ENCODE measurements at places on chromosomes 6 and 20.

DNA sequence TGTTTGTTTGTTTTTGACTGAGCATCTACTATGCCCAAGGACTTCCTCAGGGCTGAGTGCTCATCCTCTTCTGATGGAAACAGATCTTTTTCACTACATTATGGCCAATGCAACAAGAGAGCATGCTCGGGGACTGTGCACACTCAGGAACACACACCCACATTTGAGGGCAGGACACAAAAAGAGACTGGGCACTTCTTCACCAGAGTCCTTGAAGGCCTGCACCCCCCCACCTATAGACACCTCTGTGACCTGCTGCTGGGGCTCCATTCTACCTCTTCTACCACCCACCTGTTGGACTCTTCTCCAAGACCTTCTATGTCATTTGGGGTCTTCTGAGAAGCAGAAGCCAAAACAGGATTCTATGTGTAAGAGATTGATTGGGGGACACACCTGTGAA lies 9.2 kb upstream of the MAFB start:
- DNase-seq = no peak

- no peak for DNase-seq
These were observed 108.1 kb downstream of the TMEM200A start for GRCh38 chr6:130473886-130474285.

DNA sequence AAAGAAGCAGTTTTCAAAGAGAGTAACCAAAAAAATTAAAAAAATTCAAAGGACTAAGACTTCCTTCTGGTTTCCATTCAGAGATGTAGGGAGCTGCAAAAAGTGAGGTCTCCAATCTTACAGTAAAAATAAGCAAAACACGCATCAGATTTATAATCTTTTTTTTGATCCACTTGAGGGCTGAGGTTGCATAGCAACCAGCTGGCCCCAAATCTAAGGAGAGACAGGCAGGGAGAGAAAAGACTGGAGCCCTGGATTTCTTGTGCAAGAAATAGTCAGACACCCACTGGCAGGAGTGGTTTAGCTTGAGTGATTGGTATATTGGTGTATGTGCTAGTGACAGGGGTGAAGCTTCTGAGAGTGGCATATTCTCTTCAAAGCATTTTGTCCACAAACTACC lies 135.9 kb upstream of the FUT9 start:
- no peak for DNase-seq

- DNase-seq = no peak
These were observed 110.3 kb downstream of the BMP7 start for GRCh38 chr20:57156011-57156729.

DNA sequence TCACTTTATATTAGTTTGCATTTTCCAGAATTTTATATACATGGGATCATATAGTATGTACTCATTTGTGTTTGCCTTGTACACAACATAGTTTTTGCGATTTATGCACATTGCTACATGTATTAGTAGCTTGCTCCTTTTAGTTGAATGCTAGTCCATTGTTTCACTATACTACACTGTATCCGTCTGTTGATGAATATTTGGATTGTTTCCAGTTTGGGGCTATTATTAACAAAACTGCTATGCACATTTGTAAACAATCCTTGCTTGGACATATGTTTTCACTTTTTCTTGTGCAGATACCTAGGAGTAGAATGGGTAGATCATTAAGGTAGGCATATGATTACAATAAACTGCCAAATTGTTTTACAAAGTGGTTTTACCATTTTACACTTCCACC lies 3.9 kb upstream of the LRRC1 start:
- DNase-seq = no peak

- DNase-seq = no peak
These were observed 96.4 kb upstream of the DUSP22 start for GRCh38 chr6:195861-196360.

- DNase-seq = no peak
These were observed 636.6 kb upstream of the MAN1A1 start for GRCh38 chr6:119985952-119986736.

- DNase-seq = no peak
These were observed 18.3 kb downstream of the SNX9 start for GRCh38 chr6:157841211-157841840.

GRCh38 chr6:136144251-136145023 lies 105.7 kb downstream of the MTFR2 start:
- no peak for DNase-seq

DNA sequence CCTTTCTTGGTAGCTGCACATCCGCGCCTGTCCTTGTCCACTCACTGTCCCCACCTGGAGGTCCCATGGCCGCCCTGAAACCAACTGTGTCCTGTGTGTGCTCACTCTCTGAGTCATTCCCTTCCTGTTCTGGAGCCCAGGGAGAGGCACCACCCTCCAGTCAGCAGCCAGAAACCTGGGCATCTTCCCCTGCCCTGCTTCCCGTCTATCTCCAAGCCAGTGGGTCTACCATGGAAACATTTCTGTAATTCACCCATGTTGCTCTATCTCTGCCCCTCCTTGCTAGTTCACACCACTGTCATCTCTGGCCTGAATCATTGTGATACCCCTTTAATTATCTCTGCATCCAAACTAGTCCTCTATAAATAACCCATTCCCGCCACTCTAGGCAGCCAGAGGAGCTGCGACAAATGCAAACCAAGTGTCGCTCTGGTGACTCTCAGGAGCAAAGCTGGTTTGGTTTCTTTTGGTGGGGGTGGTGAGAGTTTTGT lies 28.8 kb upstream of the SYNJ2 start:
- DNase-seq = no peak

- no peak for DNase-seq
These were observed 506.6 kb downstream of the FRK start for GRCh38 chr6:115554060-115554459.

DNA sequence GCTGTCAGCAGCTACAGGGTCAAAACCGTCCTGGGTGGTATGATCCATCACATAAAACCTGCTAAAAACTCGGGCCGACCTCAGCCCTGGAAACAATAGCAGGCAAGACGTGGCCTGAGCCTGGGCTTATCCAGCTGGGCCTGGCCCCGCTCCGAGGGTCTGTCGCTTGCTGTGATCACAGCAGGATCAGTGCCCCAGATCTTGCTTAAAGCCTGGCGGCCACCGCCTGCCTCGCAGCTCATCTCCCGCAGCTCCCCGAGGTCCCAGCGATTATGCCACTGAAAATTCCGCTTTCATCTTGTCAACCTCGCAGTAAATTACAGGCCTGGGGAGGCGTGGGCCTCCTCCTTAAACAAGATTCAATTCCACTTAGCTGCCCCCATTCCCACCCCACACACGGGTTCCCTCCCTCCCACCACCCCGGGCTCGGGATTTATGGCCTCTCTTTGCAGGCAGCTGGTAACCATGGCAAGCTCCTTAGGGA lies 40.1 kb downstream of the CDH22 start:
- no peak for DNase-seq

GRCh38 chr20:25281541-25281991 lies 33.7 kb downstream of the PYGB start:
- DNase-seq = peak; percentile 47

DNA sequence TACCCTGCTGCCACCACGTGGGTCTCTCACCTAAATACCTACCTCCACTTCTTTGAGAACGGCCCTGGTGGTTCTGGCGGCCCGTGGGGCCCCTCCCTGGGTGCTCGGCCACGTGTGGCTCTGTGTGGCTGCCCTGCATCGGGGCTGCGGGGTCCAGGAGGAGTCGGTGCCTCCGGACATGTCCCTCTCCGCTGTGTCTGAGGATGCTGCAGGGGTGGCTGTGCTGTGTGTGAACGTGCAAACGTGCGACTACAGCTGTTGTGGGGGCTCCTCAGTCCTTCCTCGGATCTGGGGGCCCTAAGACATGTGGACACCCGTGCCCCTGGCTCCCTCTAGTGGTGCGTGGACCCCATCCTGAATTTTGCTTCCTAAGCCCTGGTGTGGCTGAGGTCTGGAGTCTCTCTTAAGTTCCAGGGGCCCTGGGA lies 691.8 kb downstream of the QKI start:
- DNase-seq = peak; percentile 50

GRCh38 chr6:48754641-48755040 lies 643.6 kb upstream of the PTCHD4 start:
- DNase-seq = no peak

DNA sequence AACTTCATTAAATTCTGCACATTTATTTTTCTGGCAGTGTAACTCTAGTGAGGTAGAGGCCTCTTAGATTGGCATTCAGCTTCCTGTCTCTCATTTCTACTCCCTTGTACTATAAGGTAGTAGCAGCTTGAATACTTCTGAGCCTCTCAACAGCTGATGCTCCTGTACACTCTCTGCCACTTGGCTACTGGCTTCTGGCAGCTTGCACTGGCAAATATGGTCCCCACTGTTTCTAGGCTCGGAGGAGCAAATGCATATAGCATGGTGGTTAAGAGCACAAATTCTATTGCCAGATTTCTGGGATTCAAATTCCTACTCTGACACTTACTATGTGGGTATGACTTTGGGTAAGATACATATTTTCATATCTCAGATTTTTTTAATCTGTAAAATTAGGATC lies 292.8 kb upstream of the ADGRB3 start:
- no peak for DNase-seq

- no peak for DNase-seq
These were observed 253.0 kb upstream of the TBX18 start for GRCh38 chr6:85017352-85017751.

DNA sequence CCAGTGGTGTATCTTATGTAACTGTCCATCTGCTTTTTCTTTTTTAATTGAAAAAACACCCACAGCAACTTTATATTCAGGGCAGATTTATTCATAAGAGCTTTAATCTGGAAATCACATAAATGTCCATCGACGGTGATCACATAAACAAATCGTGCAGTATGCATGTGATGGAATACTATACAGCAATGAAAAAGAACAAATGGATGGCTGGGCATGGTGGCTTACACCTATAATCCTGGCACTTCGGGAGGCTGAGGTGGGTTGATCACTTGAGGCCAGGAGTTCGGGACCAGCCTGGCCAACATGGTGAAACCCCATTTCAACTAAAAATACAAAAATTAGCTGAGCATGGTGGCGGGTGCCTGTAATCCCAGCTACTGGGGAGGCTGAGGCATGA lies 39.1 kb downstream of the VSTM2L start:
- no peak for DNase-seq
